HFFc6 (cell line): ENCODE measurements at places on chromosomes 3 and 15. TPM values are rescaled to one million over a fixed set of nuclear protein-coding genes. Genes with fewer than 3 reads are reported as not detected.

CCR3 gene
- not detected in 3 replicates for total RNA-seq

TTLL3 gene
- total RNA-seq: 14.1 to 18.8 TPM (median 16.3 TPM) in 3 replicates

ITPKA gene
- total RNA-seq: 1.2 and 2.1 TPM in 2 replicates

- peaks cover 2% of the 10 kb centered on the region; the same call in 1 of the 2 replicates for H3K27me3 ChIP-seq
- H3K4me3 ChIP-seq: no peak overlapping the region
- no peaks in the 10 kb centered on the region for H3K36me3 ChIP-seq
- no peak for DNase-seq
- H3K4me1 ChIP-seq: no peaks in the 10 kb centered on the region
Measured at GRCh38 chr15:91227766-91228165, 127.7 kb downstream of the SV2B start.

DNA sequence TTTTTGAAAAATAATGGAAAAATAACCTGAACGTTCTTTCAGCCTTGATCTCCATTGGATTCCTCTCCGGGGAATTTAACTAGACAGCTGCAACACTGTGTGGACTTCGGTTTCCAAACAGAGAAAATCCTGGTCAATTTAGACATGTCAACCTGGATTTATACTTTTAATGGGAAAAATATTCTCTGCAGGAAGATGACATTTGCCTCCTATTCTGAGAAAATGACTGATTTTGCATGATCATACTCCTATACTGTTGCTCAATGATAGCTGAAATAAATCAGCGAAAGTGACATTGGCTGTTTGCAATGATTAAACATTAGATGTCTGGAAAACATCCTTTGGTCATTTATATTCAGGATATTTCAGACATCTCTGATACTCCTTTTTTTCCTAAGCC is 94.8 kb downstream of the GABRG3 start:
- 0 out of 2 replicates have a peak, but pooled peaks cover 6% of the 10 kb centered on the region for H3K36me3 ChIP-seq
- H3K27ac ChIP-seq: no peak overlapping the region
- no peak overlapping the region for H3K4me3 ChIP-seq
- H3K27me3 ChIP-seq: peaks cover 2% of the 10 kb centered on the region; the same call in 1 of the 2 replicates
- no peak for DNase-seq

GRCh38 chr15:52031556-52031955 is 12.5 kb downstream of the MAPK6 start:
- H3K4me3 ChIP-seq: no peak overlapping the region
- H3K4me1 ChIP-seq: peaks cover 34% of the 10 kb centered on the region
- no peak for DNase-seq
- no peak overlapping the region for H3K27ac ChIP-seq

- DNase-seq: no peak
- peaks cover 19% of the 10 kb centered on the region; the same call in 1 of the 2 replicates for H3K36me3 ChIP-seq
- H3K27ac ChIP-seq: peak overlapping the region; percentile 88
- H3K27me3 ChIP-seq: peaks cover 8% of the 10 kb centered on the region
- H3K4me1 ChIP-seq: peaks cover 10% of the 10 kb centered on the region
- H3K4me3 ChIP-seq: no peak overlapping the region
Measured at GRCh38 chr3:127689266-127689860, 16.6 kb downstream of the ABTB1 start.

DNA sequence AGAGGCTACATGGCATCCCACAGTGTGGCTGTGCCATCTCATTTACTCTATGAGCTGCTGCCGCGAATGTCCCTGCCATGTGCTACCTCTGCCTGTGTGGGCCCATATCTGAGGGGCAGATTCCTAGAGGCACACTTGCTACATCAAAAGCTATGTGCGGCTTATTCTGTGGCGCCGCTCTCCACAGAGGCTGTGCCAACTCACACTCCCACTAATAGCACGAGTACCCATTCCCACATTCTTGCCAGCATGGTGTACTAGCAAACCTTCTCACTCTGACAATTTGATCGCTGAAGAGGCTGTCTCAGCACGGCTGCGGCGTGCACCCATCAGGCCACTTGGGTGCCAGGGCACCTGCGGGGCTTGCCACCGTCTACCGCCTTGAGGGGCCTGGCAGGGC is 31.2 kb upstream of the MUSTN1 start:
- no peak overlapping the region for H3K4me3 ChIP-seq
- DNase-seq: no peak
- H3K27ac ChIP-seq: no peak overlapping the region

DNA sequence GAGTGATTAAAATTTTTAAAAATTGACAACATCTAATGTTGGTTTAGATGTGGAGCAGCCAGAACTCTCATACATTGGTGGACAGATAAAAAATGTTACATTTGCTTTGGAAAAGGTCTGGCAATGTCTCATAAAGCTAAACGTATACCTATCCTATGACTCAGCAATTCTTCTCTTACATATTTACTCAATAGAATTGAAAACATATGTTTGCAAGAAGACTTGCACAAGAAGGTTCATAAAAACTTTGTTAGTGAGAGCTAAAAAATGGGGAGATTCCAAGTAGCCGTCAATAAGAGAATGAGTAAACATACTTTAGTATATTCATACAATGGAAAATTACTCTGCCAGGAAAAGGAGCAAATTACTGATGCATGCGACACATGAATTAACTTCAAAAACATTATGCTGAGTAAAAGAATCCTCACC is 30.0 kb downstream of the MASP1 start:
- H3K27ac ChIP-seq: peak overlapping the region; percentile 91
- no peaks in the 10 kb centered on the region; the same call in 1 of the 2 replicates for H3K27me3 ChIP-seq
- H3K4me1 ChIP-seq: peaks cover 70% of the 10 kb centered on the region
- peaks cover 64% of the 10 kb centered on the region for H3K36me3 ChIP-seq
- DNase-seq: peak; percentile 98
- H3K4me3 ChIP-seq: peak overlapping the region; percentile 37; the same call in 1 of the 2 replicates

- peaks cover 5% of the 10 kb centered on the region; the same call in 1 of the 2 replicates for H3K36me3 ChIP-seq
- no peak overlapping the region for H3K4me3 ChIP-seq
- peaks cover 45% of the 10 kb centered on the region for H3K27me3 ChIP-seq
- H3K4me1 ChIP-seq: peaks cover 10% of the 10 kb centered on the region; the same call in 1 of the 2 replicates
Measured at GRCh38 chr3:14602006-14602803, 49.4 kb upstream of the CCDC174 start.

GRCh38 chr3:22887664-22888291 is 315.3 kb upstream of the UBE2E2 start:
- H3K27ac ChIP-seq: no peak overlapping the region
- H3K36me3 ChIP-seq: no peaks in the 10 kb centered on the region
- no peak overlapping the region for H3K4me3 ChIP-seq
- DNase-seq: no peak

- no peak overlapping the region for H3K4me3 ChIP-seq
- H3K4me1 ChIP-seq: no peaks in the 10 kb centered on the region
- H3K36me3 ChIP-seq: no peaks in the 10 kb centered on the region
- no peak for DNase-seq
- no peak overlapping the region for H3K27ac ChIP-seq
- peaks cover 33% of the 10 kb centered on the region for H3K27me3 ChIP-seq
Measured at GRCh38 chr3:46574243-46574646, 8.1 kb upstream of the LRRC2 start.

GRCh38 chr3:33355611-33356010 is 78.4 kb downstream of the FBXL2 start:
- H3K4me3 ChIP-seq: no peak overlapping the region
- no peak overlapping the region for H3K27ac ChIP-seq
- no peaks in the 10 kb centered on the region for H3K27me3 ChIP-seq
- peaks cover 32% of the 10 kb centered on the region for H3K4me1 ChIP-seq
